ENCODE measurements at places on chromosomes 2 and 18. TPM values are rescaled to one million over a fixed set of nuclear protein-coding genes. Genes with fewer than 3 reads are reported as not detected.

The CAVIN2 gene
- total RNA-seq, result 0.64 TPM

- peak; percentile 84 for DNase-seq
These were observed 163.9 kb downstream of the GFPT1 start for GRCh38 chr2:69222953-69223658.

The TRABD2A gene
- total RNA-seq, result 3.7 TPM

The PRSS56 gene
- total RNA-seq, result not detected

GRCh38 chr2:45654250-45654649 is 2.8 kb downstream of the PRKCE start:
- DNase-seq, result no peak

The C2orf72 gene
- total RNA-seq, result 1.6 TPM

DNA sequence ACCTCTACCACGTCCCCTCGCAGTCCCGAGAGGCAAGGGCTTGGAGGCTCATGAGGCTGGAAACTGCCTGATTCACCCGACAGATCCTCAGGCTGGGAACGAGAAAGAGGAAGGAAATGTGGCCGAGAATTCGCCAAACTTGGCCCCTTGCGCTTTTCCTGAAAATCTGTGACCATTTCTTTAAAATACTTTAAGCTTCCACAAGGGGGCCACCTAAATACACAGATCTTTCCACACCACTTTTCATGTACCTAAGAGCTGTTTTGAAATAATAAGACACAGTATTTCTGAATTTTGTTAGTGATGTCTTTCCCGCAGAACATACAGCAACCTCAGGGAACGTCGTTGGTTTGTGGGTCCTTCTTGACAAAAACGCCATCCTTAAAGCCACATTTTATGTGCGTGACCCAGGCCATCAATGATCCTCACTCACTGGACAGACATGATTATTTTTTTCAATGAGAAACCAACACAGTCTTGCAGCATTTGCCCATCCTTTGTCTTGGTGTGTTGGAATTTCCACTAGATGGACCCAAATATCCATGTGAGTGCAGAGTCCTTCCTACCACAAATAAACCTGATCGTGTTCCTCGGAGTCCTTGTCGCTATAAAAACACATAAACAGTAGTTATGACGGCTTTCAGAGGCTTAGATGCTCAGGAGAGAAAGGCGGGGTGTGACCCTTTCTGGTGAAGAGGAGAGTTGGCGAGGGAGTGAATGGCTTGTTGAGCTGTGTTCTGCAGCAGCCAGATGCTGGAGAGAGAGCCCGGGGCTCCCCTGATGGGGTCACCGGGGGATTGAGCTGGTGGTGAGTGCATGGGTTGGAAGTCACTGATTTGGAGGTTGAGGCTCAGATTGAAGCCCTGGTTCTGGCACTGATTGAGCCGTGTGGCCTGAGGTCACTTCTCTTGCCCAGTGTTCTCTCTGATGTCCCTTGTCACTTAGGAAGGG is 25.0 kb downstream of the DCDC2C start:
- peak; percentile 36 for DNase-seq

DNA sequence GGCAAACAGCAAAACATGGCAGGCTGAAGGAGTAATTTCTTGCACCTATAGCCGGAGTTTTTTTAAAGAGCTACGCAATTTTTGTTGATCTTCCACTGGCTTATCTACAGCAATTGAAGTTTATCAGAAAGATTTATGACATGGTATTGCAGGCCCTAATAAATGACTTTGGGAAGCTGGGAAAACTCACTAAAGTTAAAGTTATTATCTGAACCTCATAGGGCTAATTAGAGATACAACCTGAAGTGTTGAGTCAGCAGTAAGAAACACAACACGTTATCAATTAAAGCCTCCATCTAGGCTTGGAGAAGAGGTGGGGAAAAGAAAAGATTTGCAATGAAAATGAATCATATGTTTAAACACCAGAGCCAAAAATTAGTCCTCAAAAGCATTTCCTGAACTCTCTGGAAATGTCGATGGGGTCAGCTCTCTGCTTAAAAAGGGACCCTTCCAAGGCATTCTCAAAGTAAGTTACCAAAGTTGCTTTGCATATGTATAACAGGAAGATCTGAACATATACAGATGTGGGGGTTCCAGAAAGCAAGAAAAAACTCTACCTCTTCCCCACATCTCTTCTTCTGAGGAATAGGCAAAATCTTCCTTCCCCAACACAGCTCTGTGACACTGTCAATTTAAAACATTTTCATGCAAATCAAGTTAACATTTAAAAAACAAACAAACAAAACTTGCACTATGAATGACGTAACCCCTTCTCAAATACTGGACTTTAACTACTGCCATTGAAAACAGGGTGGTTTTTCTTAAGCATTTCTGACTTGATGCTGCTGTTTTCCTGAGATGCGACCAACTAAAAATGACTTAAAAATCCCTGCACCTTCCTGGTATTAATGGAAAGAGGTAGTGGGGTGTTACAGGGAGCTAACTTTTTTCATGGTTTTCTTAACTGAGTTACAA is 915.6 kb downstream of the NRXN1 start:
- no peak for DNase-seq

DNA sequence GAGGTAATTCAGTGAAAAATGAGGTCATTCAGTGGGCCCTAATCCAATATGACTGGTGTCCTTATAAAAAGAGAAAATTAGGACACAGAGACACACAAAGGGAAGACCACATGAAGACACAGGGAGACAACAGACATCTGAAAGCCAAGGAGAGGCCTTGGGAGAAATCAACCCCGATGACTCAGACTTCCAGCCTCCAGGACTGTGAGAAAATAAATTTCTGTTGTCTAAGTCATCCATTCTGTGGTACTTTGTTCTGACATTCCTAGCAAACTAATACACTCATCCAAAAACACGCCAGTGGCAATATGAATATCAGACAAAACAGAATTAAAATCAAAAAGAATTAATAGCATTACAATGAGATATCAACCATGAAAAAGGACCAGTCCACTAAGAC is 303.7 kb downstream of the SS18 start:
- DNase-seq, result peak; percentile 96

- DNase-seq, result peak; percentile 4
These were observed 684.6 kb upstream of the FANCL start for GRCh38 chr2:58925676-58926081.

GRCh38 chr2:63046552-63046951 is 4.1 kb upstream of the OTX1 start:
- DNase-seq, result peak; percentile 16

- no peak for DNase-seq
These were observed 586.8 kb downstream of the DSC3 start for GRCh38 chr18:30455741-30456140.

The ZNF396 gene
- total RNA-seq, result 1.7 TPM

DNA sequence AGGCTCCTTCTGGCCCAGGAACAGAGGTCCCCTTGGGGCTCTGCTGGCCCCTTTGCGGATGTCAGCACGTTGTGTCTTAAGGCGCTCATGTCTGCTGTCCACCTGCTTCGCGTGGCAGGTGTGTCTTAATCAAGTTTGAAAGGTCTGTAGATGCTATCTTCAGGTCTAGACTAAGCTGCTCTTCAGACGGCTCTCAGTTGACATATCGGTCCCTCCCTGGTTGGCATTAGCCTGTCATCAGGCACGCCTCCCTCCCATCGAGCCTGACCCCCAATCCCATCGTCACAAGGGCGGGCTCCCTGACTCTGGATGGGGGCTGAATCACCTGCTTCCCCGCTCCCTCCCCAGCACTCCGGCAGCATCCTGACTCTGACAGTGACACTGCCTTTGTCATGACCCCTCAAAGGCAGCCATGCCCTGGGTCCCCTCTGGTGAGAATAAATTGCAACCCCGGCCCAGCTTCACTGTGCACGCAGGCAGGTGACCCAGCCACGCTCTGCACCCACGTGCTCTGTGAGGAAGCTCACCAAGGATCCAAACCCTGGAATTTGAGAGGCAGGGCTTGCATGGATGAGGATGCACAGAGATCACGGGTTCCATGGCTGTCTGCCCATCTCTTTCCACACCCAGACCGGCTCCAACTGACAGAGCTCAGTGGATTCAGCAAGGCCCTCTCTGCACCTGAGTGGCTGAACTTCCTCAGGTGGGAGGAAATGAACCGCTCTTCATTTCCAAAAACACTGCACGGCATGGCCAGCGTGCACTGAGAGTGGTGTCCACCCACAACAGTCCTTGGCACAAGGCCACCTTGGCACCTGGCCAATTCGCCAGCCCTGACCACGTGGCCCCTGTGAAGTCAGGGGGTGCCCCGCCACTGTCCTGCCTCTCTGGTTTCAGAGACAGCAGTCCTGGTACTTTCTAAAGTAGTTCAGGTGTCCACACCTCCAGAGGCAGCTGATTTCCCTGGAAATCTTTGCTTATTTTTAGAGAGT is 110.2 kb upstream of the GPC1 start:
- DNase-seq, result no peak

The PPP1R1C gene
- total RNA-seq, result 5.2 TPM

The REG3A gene
- not detected for total RNA-seq

GRCh38 chr18:70220628-70221027 is 15.1 kb upstream of the RTTN start:
- no peak for DNase-seq

DNA sequence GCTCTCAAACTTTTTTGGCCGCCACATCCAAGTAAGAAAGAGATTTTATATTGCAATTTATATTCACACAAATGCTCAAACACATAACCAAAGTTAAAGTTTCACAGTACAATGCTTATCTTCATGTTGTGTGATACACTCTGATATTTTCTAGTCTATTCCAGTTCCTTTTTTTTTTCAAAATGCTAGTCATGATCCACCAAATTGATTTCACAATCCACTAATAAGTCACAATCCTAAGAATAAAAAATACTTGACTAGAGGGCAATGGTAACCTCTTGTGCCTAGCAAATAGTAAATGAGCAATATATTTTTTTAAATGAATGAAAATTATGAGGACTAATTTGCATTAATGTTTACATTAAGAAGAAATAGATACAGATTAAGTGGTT is 5.8 kb upstream of the PTPN4 start:
- no peak for DNase-seq

DNA sequence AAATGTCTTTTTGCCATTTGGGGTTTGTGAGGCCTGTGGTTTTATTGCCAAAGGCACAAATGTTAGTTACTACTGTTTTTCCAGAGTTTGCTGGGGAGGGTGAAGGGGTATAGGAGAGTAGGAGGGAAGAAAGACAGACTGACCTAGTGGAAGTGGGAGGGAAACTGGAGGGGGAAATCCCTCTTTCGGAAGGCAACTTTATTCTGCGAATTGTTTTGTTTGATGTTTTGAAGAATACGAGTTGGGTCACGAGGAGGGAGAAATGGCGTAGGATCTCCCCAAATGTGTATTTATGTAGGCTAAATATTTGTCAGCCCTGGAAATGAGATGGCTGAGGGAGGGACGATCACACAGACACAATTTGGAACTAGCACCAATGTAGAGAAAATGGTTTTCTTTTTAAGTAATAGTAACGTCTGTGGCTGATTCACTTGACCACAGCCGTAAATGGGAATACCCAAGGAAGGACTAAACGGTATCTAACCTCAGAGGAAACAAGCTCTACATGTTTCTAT is 172.3 kb downstream of the ICOS start:
- no peak for DNase-seq

- DNase-seq, result peak; percentile 73
These were observed 3.6 kb upstream of the ARL4C start for GRCh38 chr2:234500394-234501006.
